ENCODE measurements at places on chromosomes 2 and 18.

GRCh38 chr2:111946294-111947114 is 48.1 kb downstream of the MERTK start:
- peak; percentile 88 for DNase-seq

DNA sequence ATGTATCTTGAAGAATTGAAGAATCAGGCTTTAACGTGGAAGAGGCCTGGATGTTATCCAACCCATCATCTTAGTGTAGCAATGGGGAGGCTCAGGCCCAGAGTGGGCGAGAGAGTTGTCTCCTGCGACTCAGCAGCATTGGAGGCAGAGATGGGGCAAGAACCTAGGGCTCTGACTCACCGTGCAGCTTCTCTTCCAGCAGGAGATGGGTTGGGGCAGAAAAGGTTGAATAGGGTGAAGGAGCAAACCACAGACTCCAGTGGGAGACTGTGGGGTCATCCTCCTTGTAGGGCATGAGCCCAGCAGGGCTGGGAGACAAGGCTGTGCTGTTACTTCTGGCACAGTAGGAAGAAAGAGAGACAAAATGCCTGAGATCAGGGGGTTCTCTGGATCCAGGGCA is 1.4 kb downstream of the IL36RN start:
- no peak for DNase-seq

DNA sequence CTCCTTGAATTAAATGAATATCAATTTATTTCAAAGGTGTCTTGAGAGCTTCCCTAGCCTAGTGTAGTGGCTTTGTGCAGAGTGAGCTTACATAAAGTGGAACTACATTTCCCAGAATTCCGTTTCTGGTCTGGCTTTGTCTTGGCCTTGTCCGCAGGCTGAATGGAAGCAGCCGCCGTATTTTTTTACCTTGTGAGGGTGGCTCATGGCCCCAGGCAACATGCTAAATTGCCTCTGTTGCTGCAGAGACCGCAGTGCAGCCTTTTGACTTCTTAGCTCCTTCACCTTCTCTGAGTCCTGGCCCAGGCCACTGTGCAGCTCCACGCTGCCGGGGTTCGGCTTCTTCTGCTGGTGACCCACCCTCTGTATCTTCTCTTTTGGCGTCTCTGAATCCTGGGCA is 114.8 kb upstream of the SLC38A11 start:
- DNase-seq: no peak

DNA sequence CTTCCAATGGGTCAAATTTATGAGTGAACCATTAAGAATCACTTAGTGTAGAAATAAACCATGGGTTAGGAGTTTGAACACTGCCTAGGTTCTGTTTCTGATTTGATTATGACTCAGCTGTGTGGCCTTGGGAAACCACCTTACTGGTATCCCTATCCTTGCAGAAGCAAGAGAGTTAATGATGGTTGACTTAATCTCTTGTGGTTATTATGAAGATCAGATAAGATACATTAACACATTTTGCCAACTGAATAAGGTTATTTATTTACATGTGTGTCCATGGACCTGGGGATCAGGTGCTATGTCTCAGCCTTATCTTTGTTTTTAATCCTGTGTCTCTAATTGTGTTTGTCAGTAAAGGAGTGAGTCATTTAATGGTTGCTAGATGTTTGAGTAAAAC is 5.4 kb upstream of the KCNJ13 start:
- peak; percentile 53 for DNase-seq

DNA sequence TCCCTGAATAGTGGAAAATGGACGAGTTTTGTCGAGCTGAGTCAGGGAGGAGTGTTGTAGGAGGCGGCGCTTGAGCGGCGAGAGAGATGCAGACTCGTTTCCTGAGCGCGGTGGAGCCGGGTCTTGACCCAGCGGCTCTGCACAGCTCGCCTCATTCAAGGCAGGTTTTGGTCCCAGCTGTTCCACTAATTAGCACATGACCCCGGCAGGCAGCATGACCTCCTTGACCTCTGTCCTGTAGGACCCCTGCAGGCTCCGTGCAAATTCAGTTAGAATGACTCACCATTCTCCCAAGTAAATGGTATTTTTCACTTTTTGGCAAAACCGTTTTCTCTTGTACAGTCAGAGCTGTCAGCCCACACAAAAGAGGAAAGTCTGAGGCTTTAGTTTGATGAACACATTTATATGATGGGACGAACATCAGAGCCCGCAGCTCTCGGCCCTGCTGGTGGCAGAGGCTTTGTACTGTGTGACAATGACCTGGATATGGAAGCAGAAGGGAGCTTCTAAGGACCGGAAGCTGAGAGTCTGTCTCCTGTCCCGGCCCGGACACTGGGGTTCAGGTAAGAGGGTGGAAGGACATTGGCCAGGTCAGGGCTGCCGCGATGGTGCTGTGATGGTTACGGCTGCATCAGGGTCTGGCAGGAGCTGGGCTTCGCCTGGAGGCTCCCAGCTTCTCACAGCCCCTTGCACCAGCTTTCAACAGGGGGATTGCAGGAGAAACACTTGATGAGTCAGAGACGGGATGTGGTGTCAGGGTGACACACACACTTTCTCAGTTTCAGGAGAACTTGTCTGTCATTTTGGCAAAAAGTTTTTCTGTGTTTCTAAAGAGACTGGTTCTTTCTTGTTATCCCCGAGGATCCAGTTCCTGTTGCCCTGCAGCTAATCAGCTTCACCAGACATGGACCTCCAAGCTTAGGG is 29.9 kb upstream of the ALKAL2 start:
- DNase-seq: peak; percentile 74

DNA sequence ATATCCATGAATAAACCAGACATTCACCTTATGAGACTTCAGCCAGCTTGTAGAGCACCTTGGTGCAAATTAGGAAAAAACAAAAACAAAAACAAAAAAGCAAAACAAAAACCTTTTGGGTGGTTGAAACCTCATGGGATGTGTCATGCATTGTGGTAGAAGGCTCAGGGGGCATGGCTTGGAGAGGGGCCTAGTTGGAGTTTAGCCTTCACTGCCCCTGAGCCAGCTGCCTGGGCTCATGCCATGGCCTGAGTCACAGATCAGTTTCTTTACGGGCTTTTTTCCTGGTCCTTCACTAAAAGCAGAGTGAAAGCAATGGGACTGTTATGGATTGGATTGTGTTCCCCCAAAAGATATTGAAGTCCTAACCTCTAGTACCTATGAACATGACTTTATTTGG is 22.0 kb upstream of the DAPL1 start:
- DNase-seq: peak; percentile 8

DNA sequence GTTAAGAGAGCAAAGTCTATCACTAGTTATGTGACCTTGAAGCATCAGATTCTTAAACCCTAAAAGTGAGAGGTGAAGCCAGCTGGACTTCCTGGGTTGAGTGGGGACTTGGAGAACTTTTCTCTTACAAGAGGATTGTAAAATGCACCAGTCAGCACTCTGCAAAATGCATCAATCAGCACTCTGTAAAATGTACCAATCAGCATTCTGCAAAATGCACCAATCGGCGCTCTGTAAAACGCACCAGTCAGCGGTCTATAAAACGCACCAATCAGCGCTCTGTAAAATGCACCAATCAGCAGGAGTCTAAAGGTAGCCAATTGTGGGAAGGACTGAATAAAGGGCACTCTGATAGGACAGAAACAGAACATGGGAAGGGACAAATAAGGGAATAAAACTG is 291.6 kb upstream of the FAM98A start:
- no peak for DNase-seq

DNA sequence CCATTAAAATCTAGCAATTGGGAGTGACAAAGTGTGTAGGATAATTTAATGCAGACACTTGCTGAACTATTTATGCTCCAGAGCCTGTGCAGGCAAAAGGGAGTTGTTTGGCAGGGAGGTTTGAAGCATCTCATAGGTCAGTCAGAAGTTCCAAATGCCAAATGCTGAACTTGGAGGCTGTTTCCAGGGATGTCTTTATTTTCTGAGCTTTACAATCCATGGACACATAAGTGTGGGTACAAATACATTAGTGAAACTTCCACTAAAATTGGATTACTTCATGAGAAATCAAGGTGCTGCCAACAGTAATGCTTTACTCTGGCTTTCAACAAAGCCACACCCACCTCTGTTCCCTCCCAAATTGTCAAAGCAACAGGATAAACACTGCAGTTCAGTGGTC is 422.1 kb upstream of the SETBP1 start:
- no peak for DNase-seq

DNA sequence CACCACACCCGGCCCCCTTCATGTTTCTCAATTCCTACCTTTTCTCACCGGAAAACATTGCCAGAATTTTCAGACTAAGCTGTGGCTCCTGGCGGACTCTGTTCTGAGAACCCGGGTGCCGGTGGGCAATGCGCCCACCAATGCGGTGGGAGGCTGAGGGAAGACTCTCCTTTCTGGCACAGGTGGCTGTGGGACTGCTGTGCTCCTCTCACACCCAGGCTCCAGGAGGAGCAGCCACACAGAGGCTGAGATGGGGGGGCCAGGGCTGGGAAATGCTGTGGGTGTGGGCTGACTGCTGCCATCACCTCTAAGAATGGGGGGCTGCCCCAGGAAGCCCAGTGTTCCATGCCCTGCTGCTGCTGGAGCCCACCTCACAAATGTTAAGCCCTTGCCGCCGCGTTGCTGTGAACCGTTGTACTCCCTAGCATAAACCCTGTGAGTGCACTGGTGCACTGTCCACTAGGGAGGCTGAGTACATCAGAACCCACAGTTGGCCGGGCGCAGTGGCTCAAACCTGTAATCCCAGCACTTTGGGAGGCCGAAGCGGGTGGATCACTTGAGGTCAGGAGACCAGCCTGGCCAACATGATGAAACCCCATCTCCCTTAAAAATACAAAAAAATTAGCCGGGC is 152.6 kb downstream of the LDLRAD4 start:
- no peak for DNase-seq

DNA sequence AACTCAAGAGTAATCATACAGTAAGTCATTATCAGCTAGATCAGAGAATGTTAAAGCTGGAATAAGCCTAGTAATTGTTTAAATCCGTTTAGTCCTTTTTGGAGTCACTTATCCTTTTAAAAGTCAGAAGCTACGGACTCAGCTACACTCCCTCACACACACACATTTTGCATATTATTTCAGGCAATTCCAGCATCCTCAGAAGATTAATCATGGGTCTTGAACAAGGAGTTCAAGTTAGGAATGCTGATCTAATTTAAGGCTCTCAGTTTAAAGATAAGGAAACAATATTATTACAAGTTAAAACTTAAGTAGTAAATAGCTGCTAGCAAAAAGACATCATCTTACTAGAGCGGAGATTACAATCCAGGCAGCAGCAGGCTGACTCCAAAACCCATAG is 74.3 kb downstream of the GTF3C3 start:
- DNase-seq: no peak

DNA sequence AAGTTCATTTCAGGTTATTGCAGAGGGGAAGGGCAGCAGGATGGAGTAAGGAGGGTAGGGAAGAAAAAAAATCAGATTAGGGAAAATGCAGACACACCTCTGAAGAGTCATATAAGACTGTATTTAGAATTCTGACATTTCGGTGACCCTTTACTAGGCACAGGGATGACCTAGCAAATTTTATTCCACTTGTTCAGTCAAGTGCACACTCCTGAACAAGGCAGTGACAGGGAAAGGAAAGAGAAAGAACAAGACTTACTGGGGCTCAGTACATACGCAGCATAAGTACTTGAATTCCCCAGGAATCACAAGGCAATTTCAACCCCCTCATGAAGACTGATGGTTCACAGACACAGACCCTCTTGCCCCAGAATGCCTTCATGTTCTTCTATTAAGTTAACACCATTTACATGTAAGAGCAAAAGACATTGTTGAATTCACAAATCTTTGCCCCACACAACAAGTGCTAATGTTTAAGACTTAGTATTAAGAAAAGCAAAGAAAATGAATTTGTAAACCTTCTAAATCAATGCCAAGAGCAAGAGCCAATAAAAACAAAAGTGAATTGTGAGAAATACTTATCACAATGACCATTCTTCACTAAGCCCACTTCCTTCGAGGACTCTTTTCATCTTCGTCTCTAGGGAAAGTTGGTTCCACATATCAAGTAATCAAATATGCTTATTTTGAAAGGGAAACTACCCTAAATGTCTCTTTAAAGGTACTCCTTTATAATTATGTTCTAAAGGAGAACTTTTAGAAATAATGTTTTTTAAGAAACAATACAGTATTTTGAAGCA is 47.0 kb downstream of the COBLL1 start:
- no peak for DNase-seq

DNA sequence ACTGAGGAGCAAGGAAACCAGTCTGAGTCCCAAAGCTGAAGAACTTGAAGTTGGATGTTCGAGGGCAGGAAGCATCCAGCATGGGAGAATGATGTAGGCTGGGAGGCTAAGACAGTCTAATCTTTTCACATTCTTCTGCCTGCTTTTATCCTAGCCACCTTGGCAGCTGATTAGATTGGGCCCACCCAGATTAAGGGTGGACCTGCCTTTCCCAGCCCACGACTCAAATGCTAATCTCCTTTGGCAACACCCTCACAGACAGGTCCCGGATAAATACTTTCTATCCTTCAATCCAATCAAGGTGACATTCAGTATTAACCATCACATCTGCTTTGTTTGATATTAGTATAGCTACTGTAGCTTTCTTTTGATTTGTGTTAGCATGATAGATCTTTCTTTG is 27.1 kb downstream of the VRK2 start:
- no peak for DNase-seq

DNA sequence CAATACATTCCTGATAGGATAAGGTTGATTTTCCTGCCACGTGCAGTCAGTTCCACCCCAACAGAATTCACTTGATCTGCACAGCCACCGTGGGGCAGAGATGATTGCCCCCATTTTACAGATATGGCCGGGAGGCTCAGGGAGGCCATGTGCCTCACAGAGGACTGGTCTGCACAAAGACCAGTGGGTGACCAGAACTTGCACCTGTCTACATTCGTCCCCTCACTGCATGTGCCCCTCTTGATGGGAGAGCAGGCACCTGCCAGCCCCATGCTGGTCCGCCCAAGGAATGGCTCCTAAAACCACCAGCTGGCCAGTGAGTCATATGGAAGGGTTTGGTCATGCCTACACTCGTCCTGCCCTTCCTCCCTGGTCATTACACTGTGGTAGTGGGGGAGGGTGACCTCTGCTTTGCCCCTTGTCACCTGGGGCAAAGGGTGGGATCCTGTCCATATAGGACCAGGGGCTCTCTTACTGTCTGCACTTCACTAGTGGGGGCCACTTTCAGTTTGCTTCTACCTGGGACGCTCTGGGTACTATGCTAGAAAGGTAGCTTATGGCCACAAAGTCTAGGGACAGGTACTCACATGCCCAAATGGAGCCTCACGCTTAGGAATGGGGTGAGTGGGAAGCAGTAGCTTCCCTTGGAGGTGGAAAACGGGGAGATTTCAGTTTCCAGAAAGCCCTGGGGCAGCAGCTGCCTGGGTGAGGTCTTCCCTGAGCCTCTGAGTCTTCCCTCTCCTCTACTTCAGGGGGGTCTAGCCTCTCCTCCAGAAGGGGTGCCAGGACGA is 14.7 kb downstream of the RRM2 start:
- no peak for DNase-seq

- no peak for DNase-seq
Observed at GRCh38 chr2:229910147-229910831, 11.5 kb downstream of the TRIP12 start.

- DNase-seq: no peak
Observed at GRCh38 chr2:187528042-187528441, 26.2 kb downstream of the TFPI start.

- no peak for DNase-seq
Observed at GRCh38 chr2:10073706-10074105, 6.5 kb downstream of the CYS1 start.

Data from fibroblast of skin of right quadriceps (primary cell).